ENCODE measurements at places on chromosomes 2 and 18.

DNA sequence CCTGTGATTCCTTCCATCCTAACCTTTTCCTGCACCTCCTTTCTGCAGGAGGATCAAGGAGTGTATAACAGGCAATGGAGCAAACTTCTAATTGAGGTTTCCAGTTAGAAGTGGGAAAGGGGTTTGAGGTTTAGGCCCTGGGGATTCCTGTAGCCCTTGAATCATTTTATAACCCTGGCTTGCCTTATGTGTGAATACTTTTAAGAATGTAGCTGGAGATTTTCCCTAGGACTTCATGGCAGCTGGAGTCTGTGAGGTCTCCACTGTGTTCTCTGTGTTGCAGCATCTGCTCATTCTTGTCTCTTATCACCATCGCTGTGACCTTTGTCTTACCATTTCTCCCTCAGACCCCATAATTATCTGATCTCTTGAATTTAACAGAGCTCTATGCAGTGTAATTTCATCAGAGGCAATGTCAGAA, 370.2 kb upstream of the SLC14A2 start:
- DNase-seq, result no peak

GRCh38 chr2:72092111-72092510, 55.6 kb downstream of the CYP26B1 start:
- DNase-seq, result no peak

- DNase-seq, result no peak
Measured at GRCh38 chr2:69494126-69494525, 56.9 kb upstream of the NFU1 start.

- no peak for DNase-seq
Measured at GRCh38 chr2:128732976-128733431, 414.3 kb upstream of the HS6ST1 start.

GRCh38 chr2:229725716-229726574, 11.6 kb upstream of the DNER start:
- no peak for DNase-seq

- no peak for DNase-seq
Measured at GRCh38 chr2:144780983-144781382, 261.1 kb upstream of the ZEB2 start.

DNA sequence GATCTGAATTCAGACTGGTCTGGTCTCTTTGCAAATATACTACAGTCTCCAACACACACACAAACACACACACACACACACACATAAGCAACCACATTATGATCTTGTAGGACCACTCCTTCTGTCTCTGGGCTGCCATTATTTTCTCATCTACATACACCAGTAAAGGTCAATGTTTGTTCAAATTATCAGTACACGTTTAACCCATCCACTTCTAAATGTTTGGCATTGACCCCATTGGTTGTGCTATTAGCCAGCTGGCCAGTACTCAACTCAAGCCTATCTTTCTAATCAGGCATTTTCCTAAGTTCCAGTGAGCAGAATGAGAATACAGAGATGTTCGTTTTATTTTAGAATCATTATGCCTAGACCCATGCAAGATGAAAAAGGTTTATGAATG, 186.4 kb downstream of the CNTNAP5 start:
- DNase-seq, result no peak

DNA sequence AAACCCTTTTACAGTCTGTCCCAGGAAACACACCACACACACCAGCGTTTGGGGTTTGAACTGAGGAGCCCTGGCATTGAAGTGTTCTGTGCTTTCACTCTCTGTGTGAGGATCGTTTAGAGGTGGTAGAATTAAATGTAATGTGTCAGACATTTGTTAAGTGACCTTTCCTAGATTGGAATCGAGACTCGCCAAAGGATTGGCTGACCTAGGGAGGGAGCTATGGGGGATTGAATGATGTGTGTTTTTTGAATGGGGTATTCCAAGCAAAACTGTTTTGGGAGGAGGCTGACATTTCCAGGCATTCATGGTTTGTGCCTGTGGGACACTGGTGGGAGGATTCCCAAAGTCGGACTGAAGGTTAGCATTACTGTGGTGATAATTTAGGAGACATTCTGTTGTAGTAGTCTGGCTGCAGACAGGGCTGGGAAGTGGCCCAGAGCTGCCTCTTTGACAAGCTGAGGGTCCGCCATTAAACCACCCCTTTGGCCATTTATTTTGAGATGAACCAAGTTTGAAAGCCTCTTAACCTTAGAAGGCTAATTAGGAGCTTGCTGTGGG, 1.7 kb downstream of the MYO1B start:
- no peak for DNase-seq

- no peak for DNase-seq
Measured at GRCh38 chr18:79934311-79935097, 16.9 kb downstream of the SLC66A2 start.

GRCh38 chr2:97733341-97734035, 20.1 kb downstream of the ZAP70 start:
- no peak for DNase-seq

- no peak for DNase-seq
Measured at GRCh38 chr2:75053484-75054112, 95.2 kb downstream of the POLE4 start.

DNA sequence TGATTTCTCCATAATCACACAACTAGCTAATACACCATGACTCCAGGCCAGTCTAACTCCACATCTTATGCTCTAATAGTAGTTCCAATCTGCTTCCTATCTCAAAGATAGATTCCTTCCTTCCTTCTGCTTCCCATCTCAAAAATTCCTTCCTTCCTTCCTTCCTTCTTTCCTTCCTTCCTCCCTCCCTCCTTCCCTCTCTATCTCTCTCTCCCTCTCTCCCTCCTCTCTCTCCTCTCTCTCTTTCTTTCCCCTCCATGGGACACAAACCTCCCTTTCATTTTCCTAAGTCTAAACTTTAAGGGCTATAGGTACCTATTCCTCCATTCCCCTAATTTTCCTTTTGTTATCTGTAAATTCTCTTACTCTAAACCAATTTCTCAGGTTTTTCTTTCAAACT, 62.5 kb downstream of the CCDC88A start:
- no peak for DNase-seq

DNA sequence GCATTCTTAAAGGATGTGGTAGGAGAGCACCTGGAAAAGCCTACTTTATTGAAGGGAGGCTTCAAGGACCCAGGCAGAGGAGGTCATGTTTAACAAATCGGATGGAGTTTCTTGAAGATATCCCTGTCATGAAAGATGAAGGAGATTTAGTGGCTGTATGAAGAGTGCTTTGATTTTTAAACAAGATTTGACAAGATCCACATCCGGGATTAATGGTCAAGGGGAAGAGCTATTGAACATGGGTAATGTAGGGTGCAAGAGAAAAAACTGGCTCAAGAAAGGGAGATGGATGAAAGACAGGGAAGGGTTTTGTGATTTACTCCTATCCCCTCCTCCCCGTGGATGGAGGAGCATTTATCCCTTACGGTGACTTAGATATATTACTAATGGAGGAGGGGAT, 113.1 kb upstream of the OSR1 start:
- no peak for DNase-seq

DNA sequence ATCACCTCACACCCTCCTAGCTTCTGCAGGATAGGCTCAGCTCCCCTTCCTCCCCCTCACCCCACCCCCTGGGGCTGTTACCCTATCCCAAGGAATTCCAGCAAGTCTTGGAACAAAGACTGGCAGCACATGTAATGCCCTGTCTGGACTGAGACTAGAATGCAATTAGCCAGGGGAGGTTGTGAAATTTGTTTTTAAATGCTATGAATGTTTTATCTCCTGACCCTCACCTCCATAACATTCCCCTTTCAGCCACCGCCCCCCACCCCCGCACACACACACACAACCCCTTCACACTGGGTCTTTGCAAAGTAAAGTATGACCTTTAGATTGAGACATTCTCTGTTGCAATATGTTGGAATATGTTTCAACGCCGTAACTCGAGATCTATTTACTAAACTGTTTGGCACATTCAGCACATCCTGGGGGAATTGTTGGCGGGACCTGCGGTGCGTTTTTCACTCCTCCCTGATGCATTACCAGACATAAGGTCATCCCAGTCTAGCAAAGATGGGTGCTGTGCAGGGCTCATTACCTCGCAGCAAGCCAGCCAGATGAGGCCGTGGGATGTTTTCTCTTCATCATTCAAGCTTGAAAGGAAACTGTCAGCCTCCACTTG, 290.7 kb upstream of the SLC14A2 start:
- no peak for DNase-seq

- DNase-seq, result no peak
Measured at GRCh38 chr2:31831585-31831984, 179.2 kb downstream of the MEMO1 start.

GRCh38 chr2:18518116-18519111, 42.0 kb downstream of the RDH14 start:
- no peak for DNase-seq

DNA sequence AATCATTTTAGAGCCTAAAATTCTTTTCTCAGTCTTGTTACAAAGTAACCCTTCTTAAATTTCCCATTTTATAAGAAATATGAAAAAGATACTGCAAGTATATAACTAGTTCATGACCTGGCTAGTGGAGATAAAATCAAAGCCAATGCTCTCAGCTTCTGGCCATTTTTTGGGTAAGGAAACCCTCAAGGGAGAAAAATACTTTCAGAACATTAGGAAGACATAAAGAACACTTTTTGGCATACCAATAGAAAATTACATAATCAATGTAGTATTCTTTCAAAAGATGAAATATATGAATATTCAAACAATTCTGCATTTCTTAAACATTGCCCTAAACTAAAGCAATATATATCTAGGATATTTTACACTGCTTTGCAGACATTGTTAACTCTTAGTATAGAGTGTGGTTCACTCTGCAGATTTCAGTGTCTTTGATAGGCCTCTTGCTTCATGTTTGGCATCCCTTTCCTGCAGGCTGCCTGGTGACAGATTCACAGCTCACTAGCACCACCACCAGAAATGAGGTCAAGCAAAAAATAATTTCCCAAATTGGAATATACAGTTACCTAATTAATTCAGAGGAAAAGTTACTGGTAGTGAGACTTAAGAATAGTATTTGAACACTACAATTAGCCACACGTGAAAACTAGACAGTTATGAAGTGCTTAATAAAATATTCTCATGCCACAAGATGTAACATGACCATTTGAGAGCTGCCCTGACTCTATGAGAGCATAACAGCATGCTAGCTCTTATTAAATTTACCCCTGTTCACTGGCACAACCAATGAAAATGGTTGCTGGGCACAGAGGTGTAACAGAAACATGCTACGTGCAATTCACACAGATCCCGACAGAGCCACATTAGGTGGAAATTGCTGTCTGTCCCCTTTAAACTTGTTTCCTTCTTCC, 36.0 kb downstream of the PAIP2B start:
- no peak for DNase-seq

DNA sequence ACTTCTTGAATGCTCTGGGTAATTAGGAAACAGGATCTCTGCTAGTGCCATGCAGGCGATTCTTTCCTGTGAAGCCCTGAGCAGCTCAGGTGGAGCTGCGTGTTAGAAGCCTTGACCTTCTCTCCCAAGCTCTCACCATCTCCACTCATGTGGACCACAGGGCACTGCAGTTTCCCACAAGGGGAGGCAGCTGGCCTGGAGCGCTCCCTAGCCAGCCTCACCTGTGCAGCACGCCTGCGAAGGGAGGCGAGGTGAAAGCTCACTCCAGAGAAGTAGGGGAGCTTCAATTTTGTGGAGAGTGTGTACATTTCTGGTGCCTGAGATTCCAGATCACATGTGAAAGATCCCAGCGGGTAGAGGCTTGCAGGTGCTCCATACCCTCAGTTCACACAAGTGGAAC, 11.1 kb upstream of the HES6 start:
- no peak for DNase-seq

GRCh38 chr2:6352906-6353515, 512.7 kb downstream of the CMPK2 start:
- DNase-seq, result no peak

DNA sequence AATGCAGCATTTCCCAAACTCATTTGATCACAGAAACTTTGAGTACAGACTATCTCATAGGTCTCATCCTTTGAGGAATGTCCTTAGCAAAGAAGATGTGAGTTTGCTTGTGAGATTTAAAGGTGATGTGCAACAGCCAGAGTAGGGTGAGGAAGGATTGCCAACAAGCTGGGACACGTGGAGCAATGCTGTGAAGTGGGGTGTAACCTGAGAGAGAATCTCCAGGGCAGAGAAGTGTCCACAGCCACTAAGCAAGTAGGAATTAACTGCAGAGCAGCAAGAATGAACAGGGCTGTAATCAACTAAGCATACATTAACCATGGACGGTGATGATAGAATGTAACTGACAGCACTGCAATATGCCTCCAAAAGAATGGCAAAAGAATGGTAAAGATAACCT, 469.9 kb upstream of the NRP2 start:
- DNase-seq, result no peak

GRCh38 chr2:199457147-199458008, at the start of gene SATB2:
Gene SATB2, minus strand, starts transcription at chr2:199457939. Its CDS starts 1,902 bp downstream, at chr2:199456037.
- no peak for DNase-seq

- no peak for DNase-seq
Measured at GRCh38 chr2:69304656-69305055, 82.4 kb downstream of the GFPT1 start.

DNA sequence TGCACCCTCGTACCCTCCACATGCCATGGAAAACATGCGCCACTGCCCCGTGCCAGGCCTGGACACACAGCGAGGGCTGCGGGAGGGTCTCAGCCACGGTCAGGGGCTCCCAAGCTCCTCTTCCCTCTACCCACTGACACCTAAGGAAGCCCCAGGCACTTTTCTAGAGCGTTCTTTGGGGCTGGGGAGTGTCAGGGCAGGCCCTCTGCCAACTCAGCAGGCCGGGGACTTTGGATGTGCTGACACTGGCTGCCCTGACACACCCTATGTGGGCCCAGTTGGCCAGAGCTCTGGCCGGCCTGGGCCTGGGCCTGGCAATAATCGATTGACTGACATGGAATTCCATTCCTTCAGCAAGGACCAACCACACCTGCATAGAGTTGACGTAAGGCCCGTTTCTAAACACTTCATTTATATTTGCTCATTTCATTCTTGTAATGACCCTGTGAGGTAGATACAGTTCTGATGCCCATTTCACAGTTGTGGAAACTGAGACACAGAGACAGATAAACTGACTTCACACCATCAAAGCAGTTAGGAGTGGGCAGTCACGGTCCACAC, 70.5 kb downstream of the ZFP36L2 start:
- no peak for DNase-seq

- DNase-seq, result no peak
Measured at GRCh38 chr18:48615566-48616401, 77.0 kb downstream of the CTIF start.

GRCh38 chr2:44789971-44790721, 151.4 kb upstream of the SIX3 start:
- DNase-seq, result no peak
